GF-D8 (cell line): ENCODE measurements at places on chromosomes 12 and 14.

- DNase-seq, result no peak
These were observed 28.6 kb upstream of the RND1 start for GRCh38 chr12:48894271-48894670.

DNA sequence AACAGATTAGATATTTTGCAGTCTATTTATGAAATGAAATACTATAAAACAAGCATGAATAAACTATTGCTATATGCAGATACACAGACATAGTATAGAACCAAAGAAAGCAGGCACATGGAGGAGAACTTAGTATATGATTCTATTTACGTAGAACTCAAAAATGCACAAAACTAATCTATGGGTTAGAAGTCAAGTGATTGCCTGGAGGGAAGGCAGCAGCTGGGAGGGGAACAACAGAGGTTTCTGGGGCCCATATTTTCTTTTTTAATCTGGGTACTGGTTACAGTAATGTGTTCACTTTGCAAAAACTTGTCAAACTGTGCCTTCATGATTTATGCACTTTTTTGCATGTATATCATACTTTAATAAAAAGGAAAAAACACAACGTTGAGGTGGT is 202.0 kb downstream of the BCAT1 start:
- DNase-seq, result no peak

DNA sequence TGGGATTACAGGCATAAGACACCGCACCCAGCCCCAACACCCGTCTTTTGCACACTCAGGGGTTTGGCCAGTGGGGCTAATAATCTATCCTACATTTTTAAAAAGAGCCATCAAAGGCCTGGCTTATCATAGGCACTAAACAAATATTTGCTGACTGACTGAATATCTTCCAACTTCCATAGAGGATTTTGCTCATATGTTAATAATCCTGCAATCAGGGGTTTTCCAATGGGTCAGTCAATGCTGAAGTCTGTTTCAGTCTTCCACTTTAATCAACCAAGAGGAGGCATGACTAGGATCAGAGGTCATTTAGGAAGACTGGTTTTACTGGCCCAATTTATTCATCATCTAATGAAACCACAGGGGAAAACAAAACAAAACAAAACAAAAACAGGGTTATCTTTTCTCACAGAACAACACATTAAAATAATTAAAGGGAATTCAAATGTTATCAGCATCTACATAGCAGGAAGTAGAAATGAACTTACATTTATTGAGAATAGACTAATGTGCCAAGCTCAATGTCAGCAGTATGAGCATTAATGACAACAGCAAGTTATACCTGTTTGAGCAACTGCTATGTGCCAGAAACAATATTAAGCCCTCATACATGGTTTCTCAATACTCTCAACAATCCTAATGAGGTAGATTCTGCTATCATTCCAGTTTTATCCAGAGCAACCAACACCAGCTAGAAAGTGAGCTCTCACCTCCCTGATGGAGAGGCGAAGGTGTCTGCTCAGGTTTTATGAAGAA is 372.2 kb downstream of the EGLN3 start:
- DNase-seq, result no peak

DNA sequence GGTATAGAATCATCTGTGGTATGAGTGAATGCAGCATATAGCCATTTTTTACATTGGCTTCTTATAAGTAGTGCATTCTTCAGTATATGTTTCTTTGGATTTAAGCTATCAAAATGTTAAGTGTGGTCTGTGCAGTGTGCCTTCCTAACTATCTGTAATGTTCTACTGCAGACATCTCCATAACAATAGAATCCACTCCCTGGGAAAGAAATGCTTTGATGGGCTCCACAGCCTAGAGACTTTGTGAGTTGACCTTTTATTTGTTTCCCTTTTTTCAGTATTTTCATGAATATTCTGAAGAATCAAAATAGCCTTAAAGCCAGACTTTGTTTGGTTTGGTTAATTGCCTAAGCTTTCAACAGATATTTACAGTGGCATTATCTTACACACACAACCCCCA is 107.2 kb downstream of the ZFC3H1 start:
- DNase-seq, result no peak

- DNase-seq, result no peak
These were observed 44.9 kb upstream of the PLEKHG3 start for GRCh38 chr14:64659366-64659765.
